GM12878 (cell line): ENCODE measurements at places on chromosomes 1 and 21.
A peak's percentile ranks its signal among the peaks of the same experiment; 100 is the strongest.

GRCh38 chr1:196462086-196462485 lies 146.2 kb downstream of the KCNT2 start:
- no peak for DNase-seq

DNA sequence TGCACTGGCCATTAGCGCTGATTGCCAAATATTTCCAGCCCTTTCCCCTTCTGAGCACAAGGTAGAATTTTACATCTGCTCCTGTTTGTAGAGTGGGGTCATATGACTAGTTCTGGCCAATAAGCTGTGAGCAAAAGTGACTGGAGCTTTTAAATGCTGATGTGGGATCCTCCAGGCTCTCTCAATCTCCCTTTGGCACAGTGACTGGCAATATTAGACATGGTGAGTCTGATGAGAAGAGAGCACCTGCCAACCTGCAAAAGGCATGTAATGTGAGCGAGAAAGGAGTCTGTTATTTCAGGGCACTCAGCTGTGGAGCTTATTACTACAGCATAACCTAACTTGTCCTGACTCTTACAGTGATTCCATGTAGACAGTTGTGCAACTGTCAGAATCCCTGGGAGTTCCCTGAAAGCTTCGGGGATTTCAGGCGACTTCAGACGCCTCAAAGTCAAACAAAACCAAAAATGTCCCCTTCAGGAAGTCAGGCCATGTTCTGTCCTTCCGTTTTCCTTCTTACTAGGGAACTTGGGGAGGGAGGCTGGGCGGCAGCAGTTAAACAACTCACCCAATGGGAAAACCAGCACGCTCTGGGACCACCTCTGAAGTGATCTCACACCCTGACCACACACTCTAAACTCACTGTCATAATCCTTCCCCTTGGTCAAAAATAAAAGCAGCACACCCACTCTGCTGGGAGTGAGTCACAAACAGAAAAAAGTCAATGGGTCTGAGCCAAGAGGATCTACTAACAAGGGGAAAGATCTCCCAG lies 3.6 kb upstream of the RASSF5 start:
- peak; percentile 95 for DNase-seq

- no peak for DNase-seq
Measured at GRCh38 chr1:233102341-233102740, 151.9 kb downstream of the NTPCR start.

- no peak for DNase-seq
Measured at GRCh38 chr1:245261786-245262185, 107.0 kb downstream of the KIF26B start.

GRCh38 chr21:17003763-17004373 lies 509.0 kb upstream of the CXADR start:
- no peak for DNase-seq

GRCh38 chr1:185110145-185110544 lies 46.6 kb downstream of the TRMT1L start:
- DNase-seq: no peak

DNA sequence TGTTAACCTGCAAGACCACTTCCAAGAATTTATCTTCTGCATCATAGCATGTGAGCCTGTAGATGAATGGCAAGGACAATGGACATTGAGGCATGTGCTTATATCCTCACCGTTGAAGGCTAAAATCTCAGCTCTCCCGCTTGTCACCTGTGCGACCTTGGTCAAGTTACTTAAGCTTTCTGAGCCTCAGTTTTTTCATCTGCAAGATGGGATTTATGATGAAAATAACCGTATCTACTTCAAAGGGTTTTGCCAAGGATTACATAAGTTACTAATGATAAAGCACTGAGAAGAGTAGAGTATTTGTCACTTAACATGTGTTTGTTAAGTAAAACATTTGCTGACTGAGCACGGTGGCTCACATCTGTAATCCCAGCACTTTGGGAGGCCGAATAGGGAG lies 14.9 kb downstream of the RAP1GAP start:
- no peak for DNase-seq

DNA sequence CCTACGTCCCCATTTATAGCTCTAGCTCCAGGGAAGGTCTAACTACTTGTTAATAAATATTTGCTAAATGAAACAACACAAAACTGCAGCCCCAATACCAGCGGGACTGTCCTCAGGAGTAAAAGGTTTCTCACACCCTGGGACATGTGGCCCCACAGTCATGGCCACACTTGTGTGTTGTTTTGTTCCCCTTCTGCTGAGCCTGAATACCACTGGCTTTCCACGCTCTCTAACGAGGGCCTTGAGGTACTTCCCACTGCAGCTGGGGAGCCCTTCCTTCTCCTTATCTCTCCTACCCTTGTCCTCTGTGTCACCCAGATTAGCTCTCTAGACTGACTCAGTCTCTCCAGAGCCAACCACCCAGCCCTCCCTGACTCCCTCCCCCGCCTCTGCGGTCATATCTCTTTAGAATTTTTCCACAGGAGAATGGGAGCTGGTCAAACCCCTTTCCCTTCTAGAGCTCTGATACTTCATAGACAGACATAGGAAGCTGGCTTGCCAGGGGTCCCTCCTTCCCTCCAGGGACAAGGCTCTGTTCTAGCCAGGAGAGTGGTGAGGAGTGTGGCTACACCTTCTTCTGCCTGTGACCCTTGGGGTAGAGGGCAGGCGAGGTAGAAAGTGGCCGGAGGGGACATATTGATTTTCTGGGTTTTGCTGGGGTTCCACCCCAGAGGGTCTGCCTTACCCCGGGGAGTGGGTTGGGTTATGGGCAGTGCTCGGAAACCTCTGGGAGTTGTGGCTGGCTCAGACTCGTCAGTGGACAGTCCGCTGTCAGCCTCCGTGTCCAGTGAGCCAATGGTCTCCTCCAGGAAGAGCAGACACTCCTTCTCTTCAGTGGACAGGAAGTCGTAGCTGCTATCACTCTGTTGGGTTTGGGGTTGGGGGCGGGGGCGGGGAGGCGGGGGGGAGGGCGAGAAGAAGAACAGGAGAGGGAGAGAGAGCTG lies 8.1 kb downstream of the C1orf116 start:
- DNase-seq: no peak

DNA sequence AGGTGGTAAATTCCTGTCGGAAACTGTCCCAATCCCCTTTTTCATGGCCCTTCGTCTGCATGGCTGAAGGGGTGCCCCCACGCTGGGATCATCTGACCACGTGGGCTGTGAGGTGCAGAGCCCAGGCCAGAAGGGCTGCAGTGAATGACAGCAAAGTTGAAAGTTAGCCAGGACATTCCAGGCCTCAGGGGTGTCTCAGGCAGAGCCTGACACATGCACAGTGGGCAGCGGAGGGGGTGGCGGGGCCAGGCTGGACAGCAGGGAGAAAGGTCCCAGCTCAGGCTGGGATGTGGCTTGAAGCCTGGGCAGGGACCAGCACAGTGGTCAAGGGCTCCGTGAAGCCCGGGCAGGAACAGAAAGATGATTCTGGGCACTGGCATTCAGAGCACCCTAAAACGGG lies 49.6 kb downstream of the GRIK3 start:
- no peak for DNase-seq

- no peak for DNase-seq
Measured at GRCh38 chr1:223776075-223776814, 63.9 kb downstream of the CAPN2 start.

- DNase-seq: no peak
Measured at GRCh38 chr1:230282157-230282556, 144.0 kb downstream of the PGBD5 start.

DNA sequence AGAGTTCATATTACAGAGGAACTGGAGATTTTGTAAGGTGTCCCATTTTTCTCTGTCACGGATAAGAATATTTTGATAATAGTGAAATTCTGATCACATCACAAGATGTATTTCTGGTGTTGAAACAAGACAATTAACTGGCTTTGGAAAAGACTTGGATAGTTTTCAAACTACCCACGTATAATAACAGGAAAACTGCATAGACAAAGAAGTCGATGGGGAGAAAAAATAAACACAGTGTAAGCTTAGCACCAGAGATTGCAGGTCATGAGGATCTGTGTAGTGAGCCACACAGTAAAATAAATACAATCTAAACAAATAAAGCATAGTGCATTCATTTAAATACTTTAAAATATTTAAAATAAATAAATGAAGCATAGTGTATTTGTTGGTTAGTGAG lies 452.3 kb upstream of the ADAMTS5 start:
- no peak for DNase-seq

GRCh38 chr1:6005276-6005917 lies 13.2 kb upstream of the NPHP4 start:
- DNase-seq: no peak

- DNase-seq: peak; percentile 91
Measured at GRCh38 chr1:198937231-198938031, 298.6 kb downstream of the PTPRC start.

GRCh38 chr21:35399706-35400105 lies 350.6 kb upstream of the RUNX1 start:
- no peak for DNase-seq

GRCh38 chr21:27192281-27192949 lies 225.5 kb upstream of the ADAMTS5 start:
- no peak for DNase-seq

DNA sequence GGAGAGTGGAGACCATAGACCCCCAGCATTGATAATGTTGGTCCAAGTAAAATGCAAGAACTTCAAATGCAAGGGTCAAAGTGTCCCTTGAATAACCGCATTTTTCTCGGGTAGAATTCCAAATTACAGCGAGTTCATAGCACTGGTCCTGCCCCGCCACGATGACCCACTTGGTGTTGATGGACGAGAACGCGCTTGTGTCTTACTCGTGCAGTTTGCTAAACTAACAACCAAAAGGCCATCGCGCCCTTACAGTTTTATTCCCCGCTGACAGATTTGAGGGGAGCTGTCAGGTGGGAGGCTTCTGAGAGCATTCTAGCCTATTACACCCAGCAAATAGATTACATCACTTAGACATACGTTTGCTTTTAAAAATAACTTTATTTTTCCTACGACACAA lies 17.3 kb upstream of the TSPEAR start:
- no peak for DNase-seq

DNA sequence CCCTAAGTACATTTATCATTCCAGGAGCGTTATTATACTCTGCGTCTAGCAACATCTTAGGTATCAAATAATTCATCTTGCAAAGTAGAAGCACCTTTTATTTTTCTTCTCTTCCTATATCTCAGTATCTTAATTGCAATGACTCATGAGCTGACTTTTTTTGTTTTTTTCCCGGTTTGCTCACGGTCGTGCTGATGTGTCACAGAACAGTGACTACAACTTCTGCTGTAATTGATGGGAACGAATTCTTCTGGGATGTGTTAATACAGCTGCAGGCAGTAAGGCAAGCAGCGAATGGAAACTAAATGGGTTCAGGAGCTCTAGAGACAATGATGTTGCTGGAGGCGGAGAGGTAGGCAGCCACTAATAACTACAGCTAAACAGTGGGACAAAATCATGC lies 89.8 kb upstream of the TMPRSS15 start:
- DNase-seq: no peak

- no peak for DNase-seq
Measured at GRCh38 chr1:156858959-156859522, at the start of gene INSRR. TSS of gene INSRR (minus strand) at chr1:156859117. CDS start at chr1:156858621, 496 bp downstream.

GRCh38 chr1:35929730-35930592 lies 944 bp upstream of the AGO3 start:
- DNase-seq: no peak

- no peak for DNase-seq
Measured at GRCh38 chr1:185663332-185663731, 70.9 kb upstream of the HMCN1 start.

GRCh38 chr21:42396799-42397745 lies 1.2 kb upstream of the TMPRSS3 start:
- DNase-seq: no peak

- DNase-seq: no peak
Measured at GRCh38 chr1:150846473-150847146, 29.8 kb downstream of the ARNT start.

- DNase-seq: no peak
Measured at GRCh38 chr21:23690316-23690715, 1917.0 kb downstream of the MRPL39 start.

- no peak for DNase-seq
Measured at GRCh38 chr1:28104866-28105467, 16.6 kb upstream of the EYA3 start.

GRCh38 chr1:109989506-109990301 lies 5.1 kb downstream of the AHCYL1 start:
- DNase-seq: no peak

GRCh38 chr1:56578138-56578962 lies 1.0 kb downstream of the PLPP3 start:
- no peak for DNase-seq

DNA sequence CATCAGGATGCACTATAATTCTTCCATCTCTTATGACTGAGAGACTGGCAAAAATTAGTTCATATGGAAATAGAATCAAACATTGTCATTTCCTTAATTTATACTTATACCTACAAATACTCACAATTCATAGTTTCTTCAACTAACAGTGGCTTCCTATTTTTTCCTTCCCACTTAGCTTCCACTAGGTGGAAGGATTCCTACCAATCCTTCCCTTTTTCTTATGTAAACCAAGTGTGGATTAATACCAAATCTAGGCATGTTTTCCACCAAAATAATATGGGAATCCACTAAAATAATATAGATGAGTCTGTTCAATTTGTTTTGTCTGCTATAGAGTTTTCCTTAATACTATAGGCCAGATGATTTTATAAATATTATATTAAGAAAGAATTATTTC lies 1537.1 kb downstream of the PLA2G4A start:
- no peak for DNase-seq

- no peak for DNase-seq
Measured at GRCh38 chr1:198923993-198924392, 285.2 kb downstream of the PTPRC start.

DNA sequence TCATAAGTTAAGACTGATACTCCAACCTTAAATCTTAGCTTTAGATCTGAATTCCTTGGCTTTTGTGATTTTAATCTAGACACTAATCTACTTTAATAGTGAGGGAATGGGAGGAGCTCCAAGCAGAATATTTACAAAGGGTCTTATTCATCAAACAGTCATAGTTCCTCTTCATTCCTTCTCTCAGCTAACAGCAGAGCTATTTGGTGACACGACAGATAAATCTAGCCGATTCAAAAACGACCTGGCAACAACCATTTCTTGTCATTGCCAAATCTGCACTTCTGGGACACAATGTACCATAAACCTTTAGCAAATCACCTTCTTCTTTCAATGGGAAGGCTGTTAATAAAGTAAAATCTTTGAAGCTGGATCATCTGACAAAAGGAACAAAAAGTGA lies 52.8 kb upstream of the FOXD3 start:
- DNase-seq: no peak

DNA sequence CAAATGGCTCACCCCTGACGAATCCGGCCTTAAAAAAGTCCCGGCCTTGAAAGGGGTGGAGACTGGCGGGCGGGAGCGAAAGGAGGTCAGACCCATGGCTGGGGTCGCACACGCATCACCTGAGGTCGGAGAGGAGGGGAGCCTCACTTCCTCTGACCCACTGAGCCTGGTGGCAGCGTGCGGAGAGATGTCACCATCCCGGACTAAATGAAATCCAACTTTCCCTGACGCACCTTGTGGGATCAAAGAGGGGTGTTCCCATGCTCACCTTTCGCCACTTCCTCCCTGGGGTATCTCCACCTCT lies 709 bp upstream of the SLC41A1 start:
- DNase-seq: no peak

- DNase-seq: no peak
Measured at GRCh38 chr1:102733491-102734236, 374.7 kb downstream of the COL11A1 start.
